Activated CD4-positive, alpha-beta T cell treated with anti-CD3 and anti-CD28 coated beads for 48 hours (primary cell): ENCODE measurements at places on chromosomes 4 and X.

DNA sequence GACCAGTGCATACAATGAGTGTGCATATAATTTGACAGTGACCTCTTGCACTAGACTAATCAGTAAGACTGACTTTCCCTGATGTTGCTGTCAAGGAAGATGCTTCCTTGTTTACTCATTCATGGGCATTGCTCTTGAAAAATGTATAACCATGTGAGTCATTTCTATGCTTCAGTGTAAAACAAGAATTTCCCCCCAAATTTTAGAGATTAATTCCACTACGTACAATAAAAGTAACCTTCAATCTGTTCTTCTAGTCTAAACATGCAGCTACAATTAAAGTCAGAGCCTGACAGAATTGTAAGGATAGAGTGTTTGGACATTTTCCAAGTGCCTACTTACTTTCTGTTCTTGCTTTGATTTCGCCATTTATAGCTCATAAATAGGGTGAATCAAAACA is 935.7 kb downstream of the RAPGEF2 start:
- no peak for DNase-seq

DNA sequence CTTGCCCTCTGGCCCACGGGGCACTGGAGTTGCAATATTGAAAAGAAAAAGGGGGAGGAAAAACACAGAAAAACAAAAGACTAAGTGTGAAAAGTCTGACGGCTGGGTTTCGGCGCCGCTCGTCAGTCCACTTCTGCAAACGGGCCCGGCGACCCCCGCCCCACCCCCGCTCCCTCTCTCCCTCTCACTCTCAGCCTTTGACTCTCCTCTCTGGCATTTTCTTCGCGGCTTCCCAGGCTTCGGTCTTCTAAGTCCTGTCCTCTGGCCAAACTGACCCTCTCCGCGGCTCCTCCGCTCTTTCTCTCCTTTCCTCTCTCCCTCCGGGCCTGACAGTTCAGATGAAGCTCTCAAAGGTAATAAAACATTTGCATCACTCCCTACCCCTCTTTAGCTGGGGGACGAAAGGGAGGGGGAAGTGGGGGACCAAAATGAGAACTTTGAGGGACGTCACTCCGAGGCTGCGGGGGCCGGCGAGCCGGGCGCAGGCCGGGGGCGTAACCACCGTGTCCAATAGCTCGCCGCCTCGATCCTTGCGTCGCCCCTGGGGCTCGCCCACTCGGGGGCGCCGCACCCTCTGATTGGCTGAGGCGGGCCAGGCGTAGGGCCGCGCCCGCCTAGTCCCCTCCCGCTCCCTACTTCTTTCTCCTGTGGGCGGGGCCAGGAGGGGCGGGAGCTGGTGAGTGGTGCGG is at the start of gene NKX6-1:
Gene NKX6-1 (minus strand): TSS at position 358 of the 689 bp plus-strand sequence. CDS start 1,064 bp downstream, outside the sequence.
- DNase-seq = peak; percentile 40

DNA sequence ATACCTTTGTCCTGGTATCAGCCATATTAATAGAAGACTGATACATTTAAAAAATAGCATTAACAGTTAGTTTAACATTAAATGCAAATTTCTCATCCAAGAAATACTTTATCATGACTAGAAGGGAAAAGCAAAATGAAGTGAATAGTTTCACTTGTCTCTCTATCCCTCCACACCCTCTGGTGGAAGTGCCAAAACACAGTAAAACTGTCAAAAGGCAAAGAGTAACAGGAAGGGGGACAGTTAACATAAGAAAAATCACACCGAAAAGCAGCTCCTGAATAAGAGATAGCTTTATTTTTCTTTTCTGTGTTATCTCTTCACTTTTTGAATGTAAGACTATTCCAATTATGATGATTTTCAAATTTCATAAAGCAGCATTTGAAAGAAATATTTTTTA is 187.2 kb downstream of the FBXW7 start:
- DNase-seq = no peak

DNA sequence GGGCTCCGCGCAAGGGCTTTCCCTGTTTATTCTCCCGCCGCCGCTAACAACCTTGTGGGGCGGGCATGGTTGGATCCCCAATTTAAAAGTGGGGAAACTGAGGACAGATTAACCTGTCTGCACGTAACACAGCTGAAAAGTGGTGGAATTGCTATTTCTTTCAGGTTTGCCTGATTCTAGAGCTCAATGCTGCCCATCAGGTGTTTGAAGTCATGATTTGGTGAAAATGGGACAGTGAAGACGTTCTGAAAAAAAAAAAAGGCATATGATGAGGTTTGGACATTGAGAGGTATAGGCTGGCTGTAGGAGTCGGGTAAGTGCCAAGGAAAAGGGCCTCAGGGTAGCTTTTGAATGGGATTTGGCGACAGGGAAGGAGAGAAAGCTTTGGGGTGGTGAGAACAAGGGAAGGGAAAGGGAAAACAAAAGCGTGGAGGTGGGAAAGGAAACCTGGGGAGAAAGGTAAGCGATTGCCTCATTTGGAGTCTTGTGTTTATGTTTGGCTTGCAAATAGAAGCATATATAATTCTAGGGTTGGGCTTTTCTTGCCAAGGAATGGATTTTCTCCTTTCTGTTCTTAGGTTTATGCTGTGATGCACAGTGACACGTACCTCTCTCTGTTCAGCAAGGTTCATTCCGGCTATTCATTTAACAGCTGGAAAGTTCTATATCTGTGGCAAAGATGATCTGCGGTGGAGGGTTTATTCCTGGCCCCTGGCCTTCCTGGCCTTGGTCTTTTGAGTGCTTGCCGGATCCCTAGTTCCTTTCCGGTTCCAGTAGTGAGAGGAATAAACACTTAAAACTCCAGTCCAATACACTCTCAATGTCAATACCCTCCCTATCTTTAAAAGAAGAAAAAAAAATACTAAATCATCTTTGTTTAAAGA is 2.4 kb upstream of the STIM2 start:
- DNase-seq = no peak

- no peak for DNase-seq
Measured at GRCh38 chrX:727738-728621, 97.4 kb downstream of the SHOX start.

GRCh38 chrX:22126327-22126726 is 94.2 kb downstream of the PHEX start:
- DNase-seq = no peak

GRCh38 chrX:48854898-48855297 is 19.5 kb upstream of the PCSK1N start:
- DNase-seq = no peak

DNA sequence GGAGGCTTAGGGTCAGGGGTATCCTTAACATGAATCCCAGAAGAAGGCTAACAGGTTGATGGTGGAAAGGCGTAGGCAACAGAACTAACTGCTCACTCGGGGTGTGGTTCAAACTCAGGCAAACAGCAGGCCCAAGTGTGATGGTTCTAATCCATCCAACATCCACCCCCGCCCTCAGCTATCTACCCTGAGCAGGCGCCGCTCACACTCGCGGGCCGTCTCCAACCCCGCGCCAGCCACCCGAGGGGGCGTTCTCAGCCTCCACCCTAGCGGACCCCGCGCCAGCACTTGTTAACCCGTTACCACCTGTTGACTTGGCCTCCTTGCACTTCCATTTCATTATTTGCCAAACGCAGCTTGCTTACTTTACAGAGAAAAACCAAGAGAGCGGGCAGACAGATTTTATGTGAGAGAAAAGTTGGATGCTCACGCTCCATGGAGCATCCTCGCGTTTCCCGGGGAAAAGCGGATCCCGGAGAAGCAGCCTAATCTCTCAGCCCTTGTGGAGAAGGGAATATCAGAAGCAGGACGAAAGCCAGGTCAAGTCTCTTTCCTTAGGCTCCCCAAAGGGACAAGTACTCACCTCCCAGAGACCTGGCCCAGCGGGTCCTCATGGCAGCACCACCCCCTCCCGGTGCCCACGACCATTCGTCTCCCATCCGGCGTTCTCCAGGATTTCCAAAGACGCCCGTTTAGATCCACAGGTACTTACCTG is 773 bp downstream of the SNCA start:
- DNase-seq = peak; percentile 4

GRCh38 chr4:41262198-41262597 is 5.5 kb downstream of the UCHL1 start:
- DNase-seq = no peak

DNA sequence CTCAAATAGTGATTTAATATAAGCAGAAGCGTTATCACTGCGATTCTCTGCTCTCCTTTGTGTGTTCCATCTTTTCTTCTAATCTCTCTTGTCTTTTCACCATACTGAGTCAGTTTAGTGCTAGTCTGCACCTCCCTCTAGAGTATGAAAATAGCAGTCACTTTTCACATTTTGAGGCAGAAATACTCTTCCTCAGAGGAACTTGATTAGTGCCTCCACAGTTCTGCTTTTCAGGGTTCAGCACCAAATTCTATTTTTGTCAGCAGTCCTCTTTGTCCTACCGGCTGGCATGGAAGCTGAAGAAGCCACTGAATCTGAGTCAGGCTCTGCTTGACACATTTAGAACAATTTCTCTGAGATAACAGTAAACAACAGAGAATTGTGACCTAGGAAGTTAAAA is 49.7 kb upstream of the ANKRD17 start:
- no peak for DNase-seq
